Activated CD8-positive, alpha-beta memory T cell treated with anti-CD3 and anti-CD28 coated beads, Interleukin-2, amount 10 ng/mL, durations not matched to agents 7 days and 5 days (primary cell): ENCODE measurements at places on chromosomes 12 and 14. TPM values are rescaled to one million over a fixed set of nuclear protein-coding genes. Genes with fewer than 3 reads are reported as not detected.

- no peaks in the 10 kb centered on the region for H3K4me1 ChIP-seq
- peaks cover 21% of the 10 kb centered on the region for H3K27me3 ChIP-seq
- no peak overlapping the region for H3K27ac ChIP-seq
- H3K4me3 ChIP-seq, result no peak overlapping the region
- no peaks in the 10 kb centered on the region for H3K36me3 ChIP-seq
- DNase-seq, result no peak
Measured at GRCh38 chr12:72015895-72016294, 77.2 kb downstream of the TPH2 start.

DNA sequence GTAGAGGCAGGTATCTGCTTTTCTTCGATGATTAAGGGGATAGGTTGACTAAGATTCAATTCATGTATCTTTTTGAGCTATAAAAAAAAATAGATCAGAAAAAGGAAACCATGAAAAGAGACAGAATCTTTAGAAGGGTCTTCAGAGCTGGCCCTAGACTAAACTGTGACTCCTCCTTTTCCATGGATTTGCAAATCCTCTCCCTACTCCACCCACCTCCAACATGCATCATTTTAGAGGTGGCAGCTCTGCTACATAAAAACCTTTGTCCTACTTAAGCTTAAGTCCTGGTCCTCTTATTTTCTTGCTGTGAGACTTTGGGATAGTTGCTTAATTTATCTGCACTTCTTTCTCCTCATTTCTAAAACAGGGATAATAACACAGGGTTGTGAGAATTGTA, 48.4 kb upstream of the LIMA1 start:
- no peak overlapping the region for H3K4me3 ChIP-seq
- DNase-seq, result no peak
- H3K36me3 ChIP-seq, result no peaks in the 10 kb centered on the region

DNA sequence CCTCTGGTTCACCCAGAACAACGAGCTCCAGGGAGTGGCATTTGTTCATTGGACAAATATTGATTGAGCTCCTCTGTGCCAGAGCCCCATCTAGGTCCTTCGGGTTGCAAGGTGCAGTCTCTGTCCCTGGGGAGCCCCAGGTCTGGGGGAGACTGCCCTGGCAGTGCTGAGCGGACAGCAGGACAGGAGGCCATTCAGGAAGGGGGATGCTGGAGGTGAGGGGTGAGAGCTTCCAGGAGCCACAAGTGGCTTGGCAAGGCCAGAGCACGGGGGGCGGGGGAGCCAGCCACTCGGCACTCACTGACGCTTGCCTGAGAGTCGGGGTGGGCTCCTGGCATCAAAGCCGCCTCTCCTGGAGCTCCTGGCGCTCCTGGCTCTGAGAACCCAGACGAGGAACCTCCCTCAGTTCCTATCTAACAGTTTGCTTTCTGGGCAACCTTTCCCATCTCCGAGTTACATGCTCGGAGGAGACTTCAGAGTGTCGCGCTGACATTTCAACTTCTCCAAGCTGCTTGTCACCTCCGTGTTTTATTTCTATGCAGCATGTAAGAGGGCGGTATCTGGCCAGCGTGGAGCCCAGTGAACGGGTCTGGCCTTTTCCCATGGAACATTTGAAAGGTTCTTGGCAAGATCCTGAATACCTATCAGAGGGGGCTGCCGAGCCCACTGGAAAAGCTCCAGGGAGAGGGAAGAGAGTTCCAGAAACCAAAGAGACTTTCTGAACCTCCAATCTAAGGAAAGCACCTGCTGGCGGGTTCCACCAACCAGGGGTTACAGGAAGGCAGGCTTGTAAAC, 62.0 kb upstream of the BCL11B start:
- H3K27ac ChIP-seq, result no peak overlapping the region
- DNase-seq, result no peak
- H3K27me3 ChIP-seq, result peaks cover 18% of the 10 kb centered on the region
- no peaks in the 10 kb centered on the region for H3K36me3 ChIP-seq
- H3K4me3 ChIP-seq, result no peak overlapping the region

- DNase-seq, result no peak
- peaks cover 10% of the 10 kb centered on the region for H3K27me3 ChIP-seq
- H3K36me3 ChIP-seq, result no peaks in the 10 kb centered on the region
- no peaks in the 10 kb centered on the region for H3K4me1 ChIP-seq
- H3K27ac ChIP-seq, result no peak overlapping the region
Measured at GRCh38 chr12:71551529-71551928, 111.9 kb downstream of the LGR5 start.

GRCh38 chr12:106115440-106115839, 23.3 kb downstream of the NUAK1 start:
- no peaks in the 10 kb centered on the region for H3K36me3 ChIP-seq
- DNase-seq, result no peak
- H3K27me3 ChIP-seq, result peaks cover 23% of the 10 kb centered on the region
- H3K27ac ChIP-seq, result no peak overlapping the region

- H3K4me1 ChIP-seq, result peaks cover 8% of the 10 kb centered on the region
- H3K27me3 ChIP-seq, result no peaks in the 10 kb centered on the region
- H3K36me3 ChIP-seq, result no peaks in the 10 kb centered on the region
- DNase-seq, result no peak
- H3K27ac ChIP-seq, result no peak overlapping the region
- no peak overlapping the region for H3K4me3 ChIP-seq
Measured at GRCh38 chr12:24600996-24601395, 347.9 kb downstream of the BCAT1 start.

- H3K27me3 ChIP-seq, result peaks cover 13% of the 10 kb centered on the region
- no peak for DNase-seq
- no peak overlapping the region for H3K27ac ChIP-seq
- no peak overlapping the region for H3K4me3 ChIP-seq
Measured at GRCh38 chr14:81305743-81306142, 85.0 kb upstream of the GTF2A1 start.

DNA sequence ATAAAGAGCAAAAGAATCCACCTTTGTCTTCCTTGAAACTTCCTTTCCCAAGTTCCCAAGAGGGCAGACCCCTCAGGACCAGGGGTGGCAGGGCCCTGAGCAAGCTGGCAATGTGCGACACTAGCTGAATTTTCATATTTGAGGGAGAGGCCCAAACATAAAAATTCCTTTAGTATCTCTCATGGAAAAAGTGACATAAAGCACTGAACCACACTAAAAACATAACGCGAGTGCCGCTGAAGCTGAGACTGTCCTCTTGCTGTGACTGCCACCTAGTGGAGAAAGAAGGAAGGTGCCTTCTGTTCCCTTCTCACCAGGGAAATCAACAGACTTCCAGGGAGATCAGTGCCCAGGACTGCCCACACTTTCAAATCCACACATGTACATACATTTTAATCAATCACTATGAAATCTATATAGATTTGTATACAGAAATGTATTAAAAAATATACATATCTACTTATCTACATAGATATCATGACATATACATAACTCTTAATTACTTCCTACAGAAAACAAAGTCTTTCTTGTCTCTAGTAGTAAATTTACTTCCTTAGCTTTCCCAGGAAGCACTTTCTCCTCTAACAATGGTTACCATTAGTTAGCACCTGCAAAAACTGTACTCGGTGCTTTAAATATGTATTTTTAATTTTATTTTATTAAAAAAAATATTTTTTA, 53.8 kb downstream of the SSH1 start:
- H3K27ac ChIP-seq, result peak overlapping the region; percentile 36
- DNase-seq, result peak; percentile 77
- no peak overlapping the region for H3K4me3 ChIP-seq
- H3K4me1 ChIP-seq, result peaks cover 16% of the 10 kb centered on the region
- H3K36me3 ChIP-seq, result peaks cover 56% of the 10 kb centered on the region

GRCh38 chr14:61452452-61452851, 131.1 kb downstream of the PRKCH start:
- DNase-seq, result peak; percentile 94
- H3K4me1 ChIP-seq, result peaks cover 97% of the 10 kb centered on the region
- H3K4me3 ChIP-seq, result peak overlapping the region; percentile 54
- peak overlapping the region; percentile 94 for H3K27ac ChIP-seq
- H3K36me3 ChIP-seq, result peaks cover 92% of the 10 kb centered on the region
- H3K27me3 ChIP-seq, result no peaks in the 10 kb centered on the region

GRCh38 chr12:50174971-50175715, 8.0 kb upstream of the CERS5 start:
- DNase-seq, result no peak
- peaks cover 6% of the 10 kb centered on the region for H3K36me3 ChIP-seq
- no peaks in the 10 kb centered on the region for H3K4me1 ChIP-seq
- no peak overlapping the region for H3K27ac ChIP-seq
- H3K4me3 ChIP-seq, result no peak overlapping the region
- no peaks in the 10 kb centered on the region for H3K27me3 ChIP-seq

GRCh38 chr14:76708771-76709170, 52.5 kb upstream of the VASH1 start:
- H3K27ac ChIP-seq, result no peak overlapping the region
- no peaks in the 10 kb centered on the region for H3K4me1 ChIP-seq
- DNase-seq, result peak; percentile 32
- H3K36me3 ChIP-seq, result no peaks in the 10 kb centered on the region

DNA sequence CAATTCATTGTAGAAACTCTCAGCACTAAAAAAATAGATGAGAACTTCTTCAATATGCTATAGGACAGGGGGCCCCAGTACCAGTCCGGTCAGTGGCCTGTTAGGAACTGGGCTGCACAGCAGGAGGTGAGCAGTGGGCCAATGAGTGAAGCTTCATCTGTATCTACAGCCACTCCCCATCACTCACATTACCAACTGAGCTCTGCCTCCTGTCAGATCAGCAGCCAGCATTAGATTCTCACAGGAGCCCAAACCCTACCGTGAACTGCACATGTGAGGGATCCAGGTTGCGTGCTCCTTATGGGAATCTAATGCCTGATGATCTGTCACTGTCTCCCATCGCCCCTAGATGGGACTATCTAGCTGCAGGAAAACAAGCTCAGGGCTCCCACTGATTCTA, 15.7 kb upstream of the ANO2 start:
- peaks cover 18% of the 10 kb centered on the region for H3K27me3 ChIP-seq
- H3K4me1 ChIP-seq, result peaks cover 1% of the 10 kb centered on the region
- H3K27ac ChIP-seq, result no peak overlapping the region
- no peak for DNase-seq

GRCh38 chr12:89544681-89545184, 18.9 kb upstream of the POC1B start:
- no peak overlapping the region for H3K27ac ChIP-seq
- H3K27me3 ChIP-seq, result no peaks in the 10 kb centered on the region
- H3K4me3 ChIP-seq, result no peak overlapping the region
- H3K4me1 ChIP-seq, result peaks cover 7% of the 10 kb centered on the region

GRCh38 chr12:40635141-40635731, 57.0 kb upstream of the CNTN1 start:
- no peak for DNase-seq
- no peak overlapping the region for H3K27ac ChIP-seq
- no peak overlapping the region for H3K4me3 ChIP-seq
- H3K36me3 ChIP-seq, result no peaks in the 10 kb centered on the region

- H3K36me3 ChIP-seq, result peaks cover 1% of the 10 kb centered on the region
- H3K4me1 ChIP-seq, result peaks cover 16% of the 10 kb centered on the region
- peak within 1 kb of the TSS; percentile 87 for H3K4me3 ChIP-seq
- peak within 1 kb of the TSS; percentile 85 for H3K27ac ChIP-seq
Measured at GRCh38 chr12:15910864-15911721, at the start of gene DERA. Gene DERA, plus strand, starts transcription at chr12:15911332. Its CDS starts 52 bp downstream, at chr12:15911384.

GRCh38 chr12:39352471-39353017, 90.4 kb downstream of the KIF21A start:
- no peak overlapping the region for H3K4me3 ChIP-seq
- no peak for DNase-seq
- peaks cover 42% of the 10 kb centered on the region for H3K36me3 ChIP-seq
- peaks cover 6% of the 10 kb centered on the region for H3K4me1 ChIP-seq

DNA sequence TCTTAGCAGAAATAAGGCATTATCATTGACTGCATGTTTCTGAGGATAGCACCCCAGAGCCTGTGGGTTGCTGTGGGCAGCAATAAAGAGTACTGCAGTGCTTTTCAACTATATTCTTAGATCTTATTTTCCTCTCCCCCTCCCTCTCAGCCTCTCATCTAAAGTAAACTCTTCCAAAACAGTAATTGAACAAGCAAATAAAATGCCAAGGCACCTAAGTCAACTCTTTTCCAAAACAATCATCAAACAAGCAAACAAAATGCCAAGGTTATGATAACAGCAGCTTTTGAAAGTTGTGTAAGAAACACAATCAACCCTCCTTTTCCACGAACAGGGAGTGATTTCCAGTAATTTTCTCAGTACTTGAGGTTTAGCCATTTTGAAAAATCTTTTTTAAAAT, 1542.6 kb downstream of the AACS start:
- H3K4me1 ChIP-seq, result no peaks in the 10 kb centered on the region
- no peaks in the 10 kb centered on the region for H3K36me3 ChIP-seq
- DNase-seq, result no peak
- H3K27ac ChIP-seq, result no peak overlapping the region
- H3K27me3 ChIP-seq, result no peaks in the 10 kb centered on the region

GRCh38 chr12:7645395-7646177, 20.1 kb downstream of the APOBEC1 start:
- no peak for DNase-seq
- peaks cover 9% of the 10 kb centered on the region for H3K4me1 ChIP-seq
- H3K27me3 ChIP-seq, result peaks cover 9% of the 10 kb centered on the region
- H3K4me3 ChIP-seq, result no peak overlapping the region
- no peaks in the 10 kb centered on the region for H3K36me3 ChIP-seq
- no peak overlapping the region for H3K27ac ChIP-seq

RIPK3 gene
- 22.9 TPM for total RNA-seq

MANSC4 gene
- total RNA-seq, result not detected

AQP2 gene
- total RNA-seq, result not detected

MYF5 gene
- total RNA-seq, result not detected

IL31 gene
- not detected for total RNA-seq

ESPL1 gene
- total RNA-seq, result 137 TPM

GPR135 gene
- total RNA-seq, result 1.3 TPM

FLVCR2 gene
- 2.1 TPM for total RNA-seq

JDP2 gene
- total RNA-seq, result 1.1 TPM

KCNMB4 gene
- 0.32 TPM for total RNA-seq

ABHD4 gene
- total RNA-seq, result 13.8 TPM

CFAP54 gene
- 1.4 TPM for total RNA-seq

GRIP1 gene
- total RNA-seq, result 0.61 TPM

SSPN gene
- not detected for total RNA-seq
